ENCODE measurements at places on chromosomes 16 and 17. TPM values are rescaled to one million over a fixed set of nuclear protein-coding genes. Genes with fewer than 3 reads are reported as not detected.

NOG gene
- 86.5 TPM for total RNA-seq

CCL1 gene
- not detected for total RNA-seq

KRT17 gene
- 20.8 TPM for total RNA-seq

ACTG1 gene
- 8,322 TPM for total RNA-seq

GGT6 gene
- 0.86 TPM for total RNA-seq

CHMP1A gene
- total RNA-seq = 160 TPM

AANAT gene
- total RNA-seq = not detected

ZNF207 gene
- 108 TPM for total RNA-seq

TEKT1 gene
- total RNA-seq = not detected

SMTNL2 gene
- total RNA-seq = 1.3 TPM

LDAF1 gene
- 55.3 TPM for total RNA-seq

ASPHD1 gene
- total RNA-seq = 14.2 TPM

C1QTNF8 gene
- total RNA-seq = not detected

C16orf92 gene
- total RNA-seq = not detected

IL4R gene
- 36.8 TPM for total RNA-seq

TMUB2 gene
- 26.3 TPM for total RNA-seq

KRTAP2-2 gene
- total RNA-seq = not detected

YBX2 gene
- 0.14 TPM for total RNA-seq

CLEC10A gene
- total RNA-seq = not detected

DNASE1L2 gene
- total RNA-seq = 0.52 TPM

TMEM238L gene
- total RNA-seq = not detected

All from epithelial cell of proximal tubule (primary cell).